Prostate gland (tissue), 2 donors: ENCODE measurements at places on chromosomes 3 and 15. TPM values are rescaled to one million over a fixed set of nuclear protein-coding genes. Genes with fewer than 3 reads are reported as not detected.

CLDN1 gene
- total RNA-seq, result 8.8 TPM

ZDHHC19 gene
- total RNA-seq, result not detected

KAT2B gene
- 31.7 TPM for total RNA-seq

SLC28A2 gene
- total RNA-seq, result 0.51 TPM

MRPS25 gene
- 16.6 TPM for total RNA-seq

SEMA5B gene
- total RNA-seq, result 0.09 TPM

ACOX2 gene
- total RNA-seq, result 19.7 TPM

FAM98B gene
- total RNA-seq, result 27.0 TPM

ATP13A5 gene
- total RNA-seq, result not detected

KBTBD13 gene
- total RNA-seq, result not detected

MCF2L2 gene
- 0.41 TPM for total RNA-seq

SLC7A14 gene
- total RNA-seq, result 0.05 TPM

HCLS1 gene
- total RNA-seq, result 27.0 TPM

CCDC33 gene
- 1.5 TPM for total RNA-seq

PLA2G4B gene
- total RNA-seq, result 1.5 TPM

CPB1 gene
- 9.9 TPM for total RNA-seq

BOC gene
- total RNA-seq, result 42.3 TPM

ACTRT3 gene
- 0.46 TPM for total RNA-seq

NSMCE3 gene
- 21.0 TPM for total RNA-seq

PRTG gene
- 9.4 TPM for total RNA-seq

PTPRG gene
- 22.0 TPM for total RNA-seq

BNC1 gene
- 11.0 TPM for total RNA-seq

AMT gene
- total RNA-seq, result 8.9 TPM

H1-8 gene
- not detected for total RNA-seq

RPN1 gene
- total RNA-seq, result 359 TPM

C3orf80 gene
- 0.41 TPM for total RNA-seq

ZPLD1 gene
- total RNA-seq, result not detected

WDR6 gene
- total RNA-seq, result 223 TPM

SLC9C1 gene
- total RNA-seq, result not detected

OR5H1 gene
- not detected for total RNA-seq

MYH15 gene
- 0.68 TPM for total RNA-seq

FAM174B gene
- 183 TPM for total RNA-seq
